ENCODE measurements at places on chromosomes 1 and 21.

DNA sequence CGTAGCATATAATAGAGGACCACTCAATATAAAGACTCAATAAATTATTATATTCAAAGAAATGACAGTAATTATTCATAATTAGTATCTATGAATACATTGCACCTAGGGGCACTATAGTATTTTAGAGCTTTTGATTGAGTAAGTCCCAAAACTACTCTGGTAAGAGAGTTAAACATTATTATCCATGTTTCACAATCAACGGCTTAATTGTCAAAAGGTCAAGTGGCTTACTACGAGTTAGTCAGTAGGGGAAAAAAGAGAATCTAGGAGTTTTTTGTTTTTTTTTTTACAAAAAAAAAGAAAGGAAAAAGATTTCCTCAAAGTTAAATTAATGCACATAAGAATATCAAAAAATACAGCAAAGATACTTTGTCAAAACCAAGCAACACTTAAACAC, 20.4 kb upstream of the LAMC1 start:
- DNase-seq: no peak

- DNase-seq: no peak
Observed at GRCh38 chr21:42609811-42610210, 43.6 kb upstream of the PDE9A start.

DNA sequence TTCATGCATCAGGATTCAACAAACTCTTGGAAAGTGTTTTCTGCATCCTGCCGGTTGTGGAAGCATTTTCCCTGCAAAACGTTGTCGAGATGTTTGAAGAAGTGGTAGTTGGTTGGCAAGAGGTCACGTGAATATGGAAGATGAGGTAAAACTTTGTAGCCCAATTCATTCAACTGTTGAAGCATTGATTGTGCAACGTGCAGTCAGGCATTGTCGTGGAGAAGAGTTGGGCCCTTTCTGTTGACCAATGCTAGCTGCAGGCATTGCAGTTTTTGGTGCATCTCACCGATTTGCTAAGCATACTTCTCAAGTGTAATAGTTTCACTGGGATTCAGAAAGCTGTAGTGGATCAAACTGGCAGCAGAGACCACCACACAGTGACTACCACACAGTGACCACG, 57.0 kb upstream of the PRDM2 start:
- no peak for DNase-seq

- no peak for DNase-seq
Observed at GRCh38 chr1:90614872-90615271, 102.2 kb downstream of the BARHL2 start.

- DNase-seq: no peak
Observed at GRCh38 chr1:223665592-223666312, at the start of gene CAPN8. TSS of gene CAPN8 (minus strand) at chr1:223665701. CDS start at chr1:223665646, 55 bp downstream.

- DNase-seq: no peak
Observed at GRCh38 chr1:4700801-4701200, 46.4 kb downstream of the AJAP1 start.

GRCh38 chr1:179774000-179774399, 30.9 kb downstream of the FAM163A start:
- no peak for DNase-seq

- no peak for DNase-seq
Observed at GRCh38 chr1:181155339-181155738, 66.8 kb downstream of the IER5 start.

DNA sequence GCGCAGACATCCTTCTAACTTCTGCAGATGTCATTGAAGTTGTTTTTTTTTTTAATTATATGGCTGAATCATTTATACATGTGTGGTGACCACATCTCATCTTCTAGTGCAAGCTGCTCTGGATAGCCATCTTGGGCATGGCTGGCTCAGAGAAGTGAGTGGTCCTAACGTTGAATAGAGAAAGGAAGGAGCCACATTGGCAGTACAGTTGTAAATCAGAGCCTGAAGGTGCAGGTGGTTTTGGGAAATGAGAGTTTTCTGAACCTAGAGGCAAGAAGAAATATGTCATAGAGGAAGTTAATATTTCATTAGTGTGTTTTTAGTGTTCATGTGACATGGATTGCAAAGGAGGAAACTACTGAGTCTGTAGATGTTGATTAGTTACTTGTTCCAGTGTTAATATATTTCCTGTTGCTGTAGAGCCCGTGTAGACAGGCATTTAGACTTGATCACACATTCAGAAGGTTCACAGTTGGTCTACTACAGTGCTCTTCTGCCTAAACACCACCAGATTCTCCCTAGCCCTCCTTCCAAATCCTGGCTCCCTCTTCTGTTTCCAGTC, 163.7 kb downstream of the ROR1 start:
- no peak for DNase-seq

DNA sequence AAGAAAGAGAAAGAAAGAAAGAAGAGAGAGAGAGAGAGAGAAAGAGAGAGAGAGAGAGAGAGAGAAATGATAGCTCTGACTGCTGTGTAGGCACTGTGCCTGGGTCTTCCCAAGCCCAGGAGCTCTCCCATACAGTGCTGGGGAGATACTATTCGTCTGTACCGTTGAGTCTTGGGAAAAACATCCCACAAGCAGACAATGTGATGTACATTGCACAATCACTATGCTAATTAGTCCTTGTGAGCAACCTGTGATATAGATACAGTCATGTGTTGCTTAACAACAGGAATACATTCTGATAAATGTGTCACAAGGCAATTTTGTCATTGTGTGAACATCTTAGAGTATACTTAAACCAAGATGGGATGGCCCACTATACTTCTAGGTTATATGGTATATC, 381.0 kb downstream of the HHAT start:
- no peak for DNase-seq

DNA sequence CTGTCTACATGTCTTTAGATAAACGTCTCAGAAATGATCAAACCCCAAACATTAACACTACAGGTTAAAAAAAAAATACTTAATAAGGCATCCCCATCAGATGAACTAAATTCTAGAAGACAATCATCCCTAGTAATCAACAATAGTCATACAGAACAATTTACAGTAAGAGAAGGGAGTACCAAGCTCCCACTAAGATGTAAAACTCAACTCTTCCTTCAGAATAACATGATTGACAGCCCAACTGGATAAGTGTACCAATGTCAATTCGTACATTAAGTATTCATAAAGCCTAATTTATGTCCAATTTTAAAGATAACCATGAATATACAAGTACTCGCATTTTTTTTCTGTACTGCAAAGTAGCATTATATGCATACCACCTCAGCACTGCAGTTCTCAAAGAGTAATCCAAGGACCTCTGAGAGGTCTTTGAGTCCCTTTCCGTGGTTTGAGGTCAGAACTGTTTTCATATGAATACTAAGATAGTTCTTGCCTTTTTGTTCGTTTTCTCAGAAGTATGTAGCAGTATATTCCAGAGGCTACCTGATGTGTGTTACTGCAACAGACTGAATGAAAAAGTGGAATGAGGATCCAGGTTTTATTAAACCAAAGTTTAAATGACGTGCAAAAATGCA, 6.6 kb downstream of the SCAF4 start:
- no peak for DNase-seq

GRCh38 chr1:14110040-14110439, 410.1 kb downstream of the PRDM2 start:
- DNase-seq: no peak

- DNase-seq: no peak
Observed at GRCh38 chr1:175176246-175176645, 16.3 kb downstream of the KIAA0040 start.

- DNase-seq: no peak
Observed at GRCh38 chr1:178645808-178646200, 79.2 kb upstream of the RALGPS2 start.

DNA sequence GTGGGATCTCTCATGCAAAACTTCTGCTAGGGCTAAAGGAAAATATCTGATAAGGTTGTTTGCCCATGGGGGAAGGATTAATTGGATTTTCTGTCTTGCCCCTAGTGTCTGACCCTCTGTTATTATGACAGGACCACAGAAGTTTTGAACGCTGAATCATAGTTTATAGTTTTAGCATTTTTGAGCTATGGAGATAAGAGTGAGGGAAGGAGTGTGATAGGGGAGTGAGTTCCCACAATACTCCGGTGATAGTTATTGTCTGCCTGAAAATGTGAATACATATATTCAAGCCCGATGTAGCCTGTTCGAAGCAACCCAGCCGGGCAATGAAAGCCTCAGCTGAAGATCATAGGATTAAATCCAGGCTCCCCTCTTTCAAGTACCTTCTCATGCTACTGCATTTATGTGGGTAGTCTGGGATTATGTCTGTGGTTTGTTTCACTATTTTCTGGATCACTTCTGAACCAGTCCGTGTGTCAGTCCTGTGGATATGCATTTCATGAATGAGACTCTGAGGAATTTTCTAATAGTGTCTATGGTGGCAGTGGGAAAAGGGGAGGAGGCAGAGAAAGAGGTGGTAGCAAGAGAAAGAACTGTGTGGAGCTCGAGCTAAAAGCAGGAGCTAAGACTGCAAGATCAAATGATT, 258.7 kb downstream of the DISC1 start:
- DNase-seq: no peak

GRCh38 chr1:119316870-119317416, 51.6 kb upstream of the HAO2 start:
- DNase-seq: no peak

GRCh38 chr1:242133351-242133750, 134.5 kb upstream of the MAP1LC3C start:
- no peak for DNase-seq

- no peak for DNase-seq
Observed at GRCh38 chr1:107559881-107560280, 405.1 kb downstream of the VAV3 start.

GRCh38 chr1:98813738-98814309, 152.3 kb downstream of the SNX7 start:
- DNase-seq: no peak

DNA sequence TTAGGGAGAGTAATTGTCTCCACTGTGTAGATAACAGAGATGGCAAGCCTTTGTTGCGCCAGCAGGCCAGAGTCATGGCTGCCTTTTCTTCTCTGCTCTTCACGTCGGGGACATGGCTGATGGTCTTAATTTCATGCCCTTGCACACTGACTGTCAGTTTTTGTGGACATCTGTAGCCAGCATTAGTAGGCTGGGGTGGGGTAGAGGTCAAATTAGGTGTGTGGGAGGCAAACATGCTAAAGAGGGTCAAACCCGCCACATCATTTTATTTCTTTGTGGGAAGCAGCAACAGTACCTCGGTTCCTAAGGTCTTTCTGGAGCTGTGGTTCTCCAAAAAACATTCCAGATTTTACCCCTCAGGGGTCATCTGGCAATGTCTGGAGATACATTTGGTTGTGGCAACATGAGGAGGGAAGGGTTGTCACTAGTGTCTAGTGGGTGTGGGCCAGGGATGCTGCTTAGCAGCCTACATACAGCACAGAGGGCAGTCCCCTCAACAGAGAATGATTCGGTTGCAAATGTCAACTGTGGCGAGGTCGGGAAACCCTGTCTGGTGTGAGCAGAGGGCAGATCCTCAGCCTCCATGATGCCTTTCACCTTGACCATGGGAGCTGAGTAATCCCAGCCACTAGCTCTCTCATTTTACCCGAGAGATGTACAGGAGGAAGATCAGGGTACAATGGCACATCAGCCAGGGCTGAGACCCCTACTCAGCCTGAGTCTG, 14.7 kb downstream of the RUNX1 start:
- no peak for DNase-seq

- DNase-seq: no peak
Observed at GRCh38 chr1:113811156-113811887, 954 bp downstream of the RSBN1 start.

DNA sequence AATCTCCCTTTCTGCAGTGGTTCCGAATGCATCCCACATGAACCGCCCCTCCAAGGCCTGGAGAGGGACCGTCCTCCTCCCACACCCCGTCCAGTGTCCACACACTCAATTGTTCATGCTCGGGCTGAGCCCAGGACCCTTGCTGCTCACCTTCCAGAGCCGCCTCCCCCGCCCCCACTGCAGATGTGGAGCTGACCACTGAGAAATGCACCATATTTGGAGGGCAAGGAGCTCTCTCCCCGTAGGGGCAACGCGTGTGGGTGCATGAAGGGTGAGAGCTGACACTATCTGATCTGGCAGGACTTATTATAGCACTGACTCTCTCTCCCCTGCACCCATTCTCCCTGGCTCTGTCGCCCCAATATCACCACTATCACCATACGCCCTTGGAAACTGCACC, 4.0 kb upstream of the S100A3 start:
- DNase-seq: no peak

- peak; percentile 72 for DNase-seq
Observed at GRCh38 chr1:111737216-111738132, 1.7 kb downstream of the INKA2 start.

DNA sequence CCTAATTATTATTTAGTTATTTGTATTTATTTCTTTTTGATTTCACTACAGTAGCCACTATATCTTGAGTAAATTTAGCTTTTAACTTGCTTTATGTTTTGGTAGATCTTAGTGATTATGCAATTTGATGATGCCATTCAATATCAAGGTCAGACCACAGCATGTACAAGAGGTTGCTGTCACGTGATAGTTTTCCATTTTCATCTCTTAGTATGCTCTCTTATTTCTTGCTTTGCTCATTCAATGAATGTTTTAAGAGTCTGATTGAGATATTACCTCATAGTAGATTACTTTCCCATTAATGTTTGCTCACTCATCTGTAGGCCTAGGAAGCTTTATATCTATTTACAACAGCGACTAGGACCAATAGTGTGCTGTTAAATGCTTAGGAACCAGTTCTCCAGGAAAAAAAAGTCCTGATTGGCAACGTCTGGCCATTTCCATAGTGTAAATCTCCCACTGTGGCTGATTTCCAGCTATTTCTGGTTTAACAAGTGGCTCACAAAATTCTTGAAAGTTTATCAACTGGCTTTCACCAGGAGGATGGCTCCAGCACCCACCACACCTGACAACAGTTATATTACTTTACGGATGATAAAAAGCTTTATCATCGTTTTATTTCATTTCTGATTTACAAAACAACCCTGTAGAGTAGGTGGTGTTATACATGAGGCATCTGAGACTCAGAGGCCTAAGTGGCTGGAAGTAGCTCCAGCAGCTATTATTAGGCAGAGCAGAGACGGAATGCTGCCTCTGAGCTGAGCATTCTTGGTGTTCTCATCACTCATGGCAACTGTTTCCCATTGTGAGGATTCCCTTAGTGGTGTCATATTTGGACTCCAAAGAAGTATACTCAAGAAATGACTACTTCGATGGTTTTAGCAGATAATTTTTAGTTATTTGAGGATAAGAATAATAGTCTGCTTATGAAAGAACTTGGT, 235.2 kb downstream of the DISC1 start:
- DNase-seq: no peak

DNA sequence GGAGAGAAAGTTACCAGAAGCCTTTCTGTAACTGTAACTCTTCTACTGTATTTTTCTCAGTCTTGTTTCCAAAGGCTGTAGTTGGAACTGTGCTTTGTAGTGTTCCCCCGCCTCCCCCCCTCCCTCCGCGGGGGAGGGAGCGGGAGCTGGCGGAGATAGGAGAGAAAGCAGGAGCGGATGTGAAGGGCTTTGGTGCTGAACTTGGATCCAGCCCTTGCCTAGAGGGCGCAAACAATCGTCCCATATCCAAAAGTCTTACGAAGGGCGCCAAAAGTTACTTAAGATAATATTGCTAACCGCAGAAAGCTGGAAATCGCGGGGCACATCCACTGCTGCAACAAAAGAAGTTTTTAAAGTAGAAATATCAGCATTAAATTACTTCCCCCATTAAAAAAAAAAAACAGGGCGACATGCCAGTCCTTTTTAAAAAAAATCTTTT, 2.4 kb upstream of the NFIA start:
- DNase-seq: peak; percentile 91
